ENCODE measurements at places on chromosomes 1 and 21.

DNA sequence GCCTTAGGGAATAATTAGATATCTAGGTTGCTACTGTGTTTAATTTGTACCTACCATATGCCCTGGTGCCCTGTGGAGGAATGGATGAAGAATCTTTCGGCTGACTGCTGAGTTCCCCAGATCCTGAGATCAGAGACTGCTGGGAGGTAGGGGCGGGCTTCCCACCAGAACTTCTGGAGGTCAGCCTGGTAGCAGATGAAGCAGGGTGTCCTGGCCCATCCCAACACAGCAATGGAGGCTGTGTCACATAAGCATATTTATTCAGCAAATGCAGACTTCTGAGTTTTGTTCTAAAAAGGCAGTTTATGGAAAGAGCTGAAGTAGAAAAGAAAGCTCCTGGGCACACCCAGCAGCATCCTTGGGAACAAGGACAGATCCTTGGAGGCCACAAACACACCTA lies 74.0 kb downstream of the KRTAP19-8 start:
- no peak for DNase-seq

GRCh38 chr1:35175098-35175576 lies 17.8 kb downstream of the SFPQ start:
- DNase-seq = peak; percentile 64

- DNase-seq = no peak
These were observed 65.7 kb upstream of the JUN start for GRCh38 chr1:58849551-58849950.

DNA sequence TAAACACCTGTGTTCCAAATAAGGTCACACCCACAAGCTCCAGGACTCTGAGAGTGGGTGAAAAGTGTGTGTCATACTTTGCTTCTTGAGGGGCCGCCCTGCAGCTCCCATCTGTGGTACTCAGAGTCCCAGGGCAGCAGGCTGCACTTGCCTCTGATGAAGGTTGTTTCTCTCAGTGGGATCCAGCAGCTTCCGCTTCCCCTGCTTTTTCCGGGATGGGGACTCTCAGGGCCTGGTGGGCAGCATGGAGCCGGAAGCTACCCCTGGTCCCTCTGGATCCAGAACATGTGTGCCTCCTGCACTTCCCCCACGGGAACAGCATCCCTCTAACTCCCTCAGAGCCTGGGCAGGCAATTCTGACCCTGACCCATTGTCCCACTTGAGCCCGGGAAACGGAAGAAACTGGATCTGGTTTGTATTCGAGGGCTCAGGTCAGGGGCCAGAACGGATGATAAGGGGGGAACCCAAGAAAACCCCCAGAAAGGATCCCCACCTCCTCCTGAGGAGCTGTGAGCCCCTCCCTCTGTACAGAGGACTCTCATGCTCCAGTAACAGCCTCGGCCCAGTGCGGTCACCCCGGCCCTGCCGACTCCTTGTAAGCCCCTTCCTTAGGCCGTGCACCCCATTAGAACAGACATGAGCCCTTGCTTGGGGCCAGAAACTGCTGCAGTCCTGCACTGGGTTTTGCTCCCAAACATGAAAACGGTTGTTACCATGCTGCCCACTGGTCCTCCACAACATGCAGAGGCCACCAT lies 189.5 kb upstream of the C1orf174 start:
- DNase-seq = no peak

DNA sequence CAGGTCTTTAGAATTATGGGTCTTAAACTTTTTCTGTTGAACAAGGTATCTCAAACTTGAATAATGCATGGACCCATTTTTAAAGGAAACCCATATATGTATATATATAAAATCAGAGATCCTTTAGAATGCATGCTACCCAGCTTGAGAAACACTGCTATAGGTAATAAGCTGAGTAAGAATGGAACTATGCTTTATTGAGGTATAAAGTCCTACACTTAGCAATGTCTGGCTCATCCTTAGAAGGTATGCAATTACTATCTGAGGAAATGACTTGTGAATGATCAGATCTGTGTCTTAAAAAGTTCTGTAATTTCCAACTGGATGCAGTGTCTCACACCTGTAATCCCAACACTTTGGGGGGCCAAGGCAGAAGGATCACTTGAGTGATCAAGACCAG lies 11.2 kb downstream of the TRAF3IP3 start:
- DNase-seq = no peak

GRCh38 chr1:5887349-5887970 lies 104.8 kb downstream of the NPHP4 start:
- DNase-seq = no peak

- no peak for DNase-seq
These were observed 5.1 kb upstream of the MYBPH start for GRCh38 chr1:203180611-203181330.

GRCh38 chr1:56390934-56391731 lies 188.2 kb downstream of the PLPP3 start:
- DNase-seq = no peak
